Neural crest cell (in vitro differentiated cells): ENCODE measurements at places on chromosomes 6 and 20. TPM values are rescaled to one million over a fixed set of nuclear protein-coding genes. Genes with fewer than 3 reads are reported as not detected.

- DNase-seq = no peak
- H3K27me3 ChIP-seq = peaks cover 4% of the 10 kb centered on the region
- no peak overlapping the region for H3K4me3 ChIP-seq
- no peaks in the 10 kb centered on the region for H3K36me3 ChIP-seq
Observed at GRCh38 chr6:52834481-52834880, 6.1 kb downstream of the GSTA5 start.

Gene ZBTB46
- total RNA-seq = 23.7 and 23.8 TPM in 2 replicates

- H3K4me1 ChIP-seq = no peaks in the 10 kb centered on the region
- H3K4me3 ChIP-seq = no peak overlapping the region
- H3K36me3 ChIP-seq = no peaks in the 10 kb centered on the region
Observed at GRCh38 chr20:9600562-9600961, 86.2 kb downstream of the LAMP5 start.

Gene LPA
- total RNA-seq = 0.43 and 0.65 TPM in 2 replicates

DNA sequence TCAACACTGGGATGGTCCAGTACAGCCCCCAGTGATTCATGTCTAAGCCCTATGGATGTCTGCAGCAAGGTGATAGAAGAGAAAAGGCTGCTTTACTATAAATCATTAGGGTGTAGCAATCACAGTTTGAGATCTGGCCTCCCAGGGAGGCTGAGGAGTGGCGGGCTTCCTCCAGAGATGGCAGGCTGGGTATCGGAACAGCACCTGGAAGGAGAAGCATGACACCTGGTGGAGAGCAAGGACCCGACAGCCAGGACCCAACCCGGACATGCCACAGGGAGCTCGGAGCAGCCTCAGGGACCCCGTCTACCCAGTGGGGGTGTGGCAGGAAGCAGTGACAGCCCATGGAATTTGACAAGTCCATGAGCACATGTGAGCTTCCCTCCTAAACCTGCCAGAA, 114.8 kb upstream of the CD93 start:
- H3K27me3 ChIP-seq = peaks cover 54% of the 10 kb centered on the region
- peaks cover 24% of the 10 kb centered on the region for H3K4me1 ChIP-seq
- DNase-seq = no peak

GRCh38 chr20:52552181-52552872, 360.7 kb upstream of the ZFP64 start:
- no peak for DNase-seq
- H3K36me3 ChIP-seq = peaks cover 3% of the 10 kb centered on the region
- no peaks in the 10 kb centered on the region for H3K4me1 ChIP-seq
- H3K27me3 ChIP-seq = no peaks in the 10 kb centered on the region
- no peak overlapping the region for H3K4me3 ChIP-seq

DNA sequence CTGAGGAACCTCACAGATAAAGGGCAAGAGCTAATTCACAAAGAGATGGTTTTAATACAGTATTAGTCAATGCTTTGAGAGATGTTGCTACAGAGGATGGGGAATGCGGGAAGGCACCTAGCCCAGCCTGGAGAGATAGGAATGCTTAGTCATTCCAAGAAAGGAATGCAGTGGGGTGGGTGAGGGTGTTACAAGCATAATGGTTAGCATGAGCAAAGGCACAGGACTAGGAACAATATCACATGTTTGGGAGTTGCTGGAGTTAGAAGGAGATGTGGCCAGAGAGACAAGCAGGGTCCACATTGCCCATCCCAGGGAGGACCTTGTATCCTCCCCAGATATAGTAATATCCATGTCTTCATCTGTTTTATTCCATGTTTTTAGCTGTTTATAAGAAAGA, 107.0 kb upstream of the OGFRL1 start:
- H3K27me3 ChIP-seq = no peaks in the 10 kb centered on the region
- H3K36me3 ChIP-seq = peaks cover 3% of the 10 kb centered on the region
- peaks cover 13% of the 10 kb centered on the region for H3K4me1 ChIP-seq
- DNase-seq = no peak

GRCh38 chr6:3625149-3625979, 126.1 kb downstream of the PXDC1 start:
- no peak overlapping the region for H3K4me3 ChIP-seq
- peak overlapping the region; percentile 45 for H3K27ac ChIP-seq
- H3K4me1 ChIP-seq = peaks cover 59% of the 10 kb centered on the region
- no peaks in the 10 kb centered on the region for H3K27me3 ChIP-seq

- H3K27me3 ChIP-seq = no peaks in the 10 kb centered on the region
- no peaks in the 10 kb centered on the region for H3K36me3 ChIP-seq
- no peak overlapping the region for H3K4me3 ChIP-seq
- no peak overlapping the region for H3K27ac ChIP-seq
- peaks cover 23% of the 10 kb centered on the region for H3K4me1 ChIP-seq
Observed at GRCh38 chr20:20000211-20000968, 16.8 kb upstream of the NAA20 start.

GRCh38 chr6:75115481-75115880, 90.4 kb downstream of the COL12A1 start:
- H3K4me3 ChIP-seq = no peak overlapping the region
- H3K27me3 ChIP-seq = no peaks in the 10 kb centered on the region
- no peak overlapping the region for H3K27ac ChIP-seq
- peaks cover 4% of the 10 kb centered on the region for H3K4me1 ChIP-seq
- H3K36me3 ChIP-seq = peaks cover 2% of the 10 kb centered on the region

Gene LAMA4
- total RNA-seq = 14.7 and 18.0 TPM in 2 replicates

DNA sequence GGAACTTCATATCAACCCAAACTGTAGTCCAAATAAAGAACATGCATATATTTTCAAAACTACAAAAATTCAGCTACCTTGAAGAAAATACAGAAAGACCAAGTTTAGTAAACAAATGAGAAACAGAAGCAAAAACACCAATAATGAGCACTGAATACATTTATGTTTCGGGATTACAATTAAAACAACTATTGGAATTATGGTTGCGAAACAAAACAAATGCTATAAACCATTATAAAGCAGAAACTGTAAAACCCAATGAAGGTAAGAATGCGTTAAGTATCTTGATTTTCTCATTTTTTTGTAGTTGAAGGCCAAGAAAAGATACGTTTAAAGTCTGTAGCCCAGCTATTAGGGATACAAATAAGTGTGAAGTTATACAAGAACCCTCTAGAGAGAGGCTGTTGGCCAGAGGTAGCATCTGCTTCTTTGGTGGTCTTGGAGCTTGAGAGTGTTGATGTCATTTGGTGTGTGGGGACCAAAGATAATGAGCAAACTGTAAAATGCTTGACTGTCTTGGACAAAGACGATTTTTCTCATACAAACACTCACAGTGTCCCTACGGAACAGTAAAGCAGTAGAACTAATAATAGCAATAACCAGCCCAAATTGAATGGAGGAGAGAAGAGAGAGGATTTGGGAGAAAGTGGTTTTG, 111.5 kb downstream of the PRND start:
- H3K36me3 ChIP-seq = no peaks in the 10 kb centered on the region
- H3K27ac ChIP-seq = no peak overlapping the region
- H3K4me3 ChIP-seq = no peak overlapping the region
- no peak for DNase-seq
- peaks cover 4% of the 10 kb centered on the region for H3K27me3 ChIP-seq

DNA sequence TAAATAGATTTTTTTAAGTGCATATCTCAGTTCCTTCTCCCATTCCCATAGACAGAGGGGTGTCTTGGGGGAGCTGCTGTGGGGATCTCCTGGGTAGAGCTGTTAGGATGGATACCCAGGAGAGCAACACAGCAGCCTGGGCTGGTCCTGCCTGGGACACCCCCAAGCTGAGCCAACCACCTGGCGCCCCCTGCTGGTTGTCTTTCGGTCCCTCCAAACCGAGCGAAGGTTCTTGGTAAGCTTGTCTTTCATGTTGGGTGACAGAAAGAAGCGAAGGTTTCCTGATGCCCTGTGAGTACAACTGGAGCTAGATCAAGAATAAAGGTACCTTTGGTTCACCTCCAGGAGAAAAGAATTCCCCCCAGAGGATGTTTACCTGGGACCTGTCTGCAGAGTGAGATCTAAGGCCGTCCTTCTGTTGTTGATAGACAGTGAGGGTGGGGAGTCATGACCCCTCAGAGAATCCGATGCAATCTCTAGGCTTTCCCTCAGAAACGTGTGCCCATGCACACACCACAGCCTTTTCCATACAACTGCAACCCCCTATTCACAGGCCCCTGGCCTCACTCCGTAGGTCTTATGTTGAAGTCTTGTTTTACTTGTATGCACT, 50.8 kb downstream of the SNX9 start:
- peaks cover 6% of the 10 kb centered on the region for H3K36me3 ChIP-seq
- DNase-seq = peak; percentile 65
- no peak overlapping the region for H3K4me3 ChIP-seq
- no peaks in the 10 kb centered on the region for H3K27me3 ChIP-seq
- no peak overlapping the region for H3K27ac ChIP-seq

Gene PTCHD4
- 1.2 and 1.4 TPM in 2 replicates for total RNA-seq

DNA sequence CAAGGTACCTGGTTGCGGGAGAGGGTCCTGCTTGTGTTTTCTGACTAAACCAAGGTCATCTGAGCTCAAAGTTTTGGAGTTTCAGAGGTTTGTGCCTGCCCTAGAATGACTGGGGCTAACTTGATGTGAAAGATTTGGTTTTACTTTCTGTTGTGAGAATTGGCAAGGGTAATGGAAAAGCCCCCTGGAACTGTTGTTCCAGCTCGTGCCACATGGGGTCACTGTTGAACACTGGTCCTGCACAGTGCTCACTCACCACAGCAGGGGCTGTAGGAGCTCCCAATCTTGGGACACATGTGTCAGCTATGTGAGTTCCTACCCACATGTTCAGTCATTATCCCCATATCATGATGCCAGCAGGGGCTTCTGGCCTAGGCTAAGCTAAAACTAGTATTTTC, 6.5 kb downstream of the TGM6 start:
- H3K36me3 ChIP-seq = no peaks in the 10 kb centered on the region
- no peaks in the 10 kb centered on the region for H3K4me1 ChIP-seq
- H3K4me3 ChIP-seq = no peak overlapping the region
- H3K27ac ChIP-seq = no peak overlapping the region
- peaks cover 18% of the 10 kb centered on the region for H3K27me3 ChIP-seq
- DNase-seq = peak; percentile 45

GRCh38 chr6:89566008-89566800, 72.3 kb downstream of the LYRM2 start:
- peak overlapping the region; percentile 95 for H3K27ac ChIP-seq
- H3K4me1 ChIP-seq = peaks cover 59% of the 10 kb centered on the region
- H3K4me3 ChIP-seq = no peak overlapping the region
- DNase-seq = no peak
- peaks cover 40% of the 10 kb centered on the region for H3K27me3 ChIP-seq
- no peaks in the 10 kb centered on the region for H3K36me3 ChIP-seq

- no peak overlapping the region for H3K27ac ChIP-seq
- H3K4me3 ChIP-seq = no peak overlapping the region
- no peak for DNase-seq
- no peaks in the 10 kb centered on the region for H3K27me3 ChIP-seq
- H3K36me3 ChIP-seq = peaks cover 3% of the 10 kb centered on the region
- peaks cover 19% of the 10 kb centered on the region for H3K4me1 ChIP-seq
Observed at GRCh38 chr6:165117121-165117520, 192.3 kb downstream of the C6orf118 start.
